ENCODE measurements at places on chromosomes 7 and 10.

GRCh38 chr7:171912-172515, 20.4 kb upstream of the FAM20C start:
- DNase-seq, result no peak

- DNase-seq, result no peak
These were observed 305.6 kb downstream of the LRMDA start for GRCh38 chr10:75736889-75737579.

DNA sequence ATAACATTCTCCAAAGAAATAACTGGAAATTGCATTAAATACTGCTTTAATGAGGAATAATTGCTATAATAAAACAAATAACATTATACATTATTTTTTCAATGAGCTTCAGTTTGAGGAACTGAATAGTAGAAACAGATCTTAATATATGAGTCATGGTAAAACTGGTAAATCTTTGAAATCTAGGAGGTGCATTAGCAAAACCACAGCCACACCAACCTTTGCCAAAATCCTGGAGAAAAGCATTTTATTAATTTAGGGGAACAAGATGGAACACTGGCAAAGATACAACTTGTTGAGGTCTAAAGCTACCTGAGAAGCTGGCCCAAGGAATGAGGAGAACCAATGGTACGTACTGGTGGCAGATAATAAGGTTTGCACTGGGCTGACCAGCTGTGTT, 5.4 kb upstream of the ASL start:
- DNase-seq, result no peak

DNA sequence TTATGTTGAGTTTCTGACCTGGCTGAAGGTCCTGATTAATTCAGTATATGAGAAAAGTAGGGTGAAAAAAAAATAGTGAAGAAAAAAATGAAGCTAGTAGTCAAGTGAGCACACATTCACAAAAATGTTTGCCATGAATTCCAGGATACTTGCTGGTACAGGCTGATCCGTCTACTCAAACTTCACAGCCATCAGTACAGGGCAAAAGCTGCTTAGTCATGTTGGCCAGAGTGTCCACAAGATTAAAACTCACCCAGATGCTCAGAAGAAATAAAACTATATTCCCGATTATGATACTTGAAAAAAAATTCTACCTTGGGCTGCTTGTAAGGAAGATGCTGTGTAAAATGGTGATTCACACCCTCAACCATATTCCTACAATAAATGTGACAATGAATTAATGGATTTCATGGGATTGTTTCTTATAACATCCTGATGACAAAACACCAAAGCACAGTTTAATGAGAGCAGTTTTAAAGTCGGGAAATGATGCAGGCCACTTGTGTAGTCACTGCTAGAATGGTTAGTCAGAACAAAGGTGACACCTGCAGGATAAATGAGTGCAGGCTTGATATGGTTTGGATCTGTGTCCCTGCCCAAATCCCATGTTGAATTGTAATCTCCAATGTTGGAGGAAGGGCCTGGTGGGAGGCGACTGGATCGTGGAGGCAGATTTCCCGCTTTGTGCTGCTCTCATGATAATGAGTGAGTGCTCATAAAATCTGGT, 49.2 kb upstream of the ANKRD1 start:
- DNase-seq, result no peak

GRCh38 chr7:110871856-110872255, 219.1 kb upstream of the LRRN3 start:
- DNase-seq, result no peak

GRCh38 chr7:47685712-47686376, 103.9 kb upstream of the TNS3 start:
- no peak for DNase-seq

DNA sequence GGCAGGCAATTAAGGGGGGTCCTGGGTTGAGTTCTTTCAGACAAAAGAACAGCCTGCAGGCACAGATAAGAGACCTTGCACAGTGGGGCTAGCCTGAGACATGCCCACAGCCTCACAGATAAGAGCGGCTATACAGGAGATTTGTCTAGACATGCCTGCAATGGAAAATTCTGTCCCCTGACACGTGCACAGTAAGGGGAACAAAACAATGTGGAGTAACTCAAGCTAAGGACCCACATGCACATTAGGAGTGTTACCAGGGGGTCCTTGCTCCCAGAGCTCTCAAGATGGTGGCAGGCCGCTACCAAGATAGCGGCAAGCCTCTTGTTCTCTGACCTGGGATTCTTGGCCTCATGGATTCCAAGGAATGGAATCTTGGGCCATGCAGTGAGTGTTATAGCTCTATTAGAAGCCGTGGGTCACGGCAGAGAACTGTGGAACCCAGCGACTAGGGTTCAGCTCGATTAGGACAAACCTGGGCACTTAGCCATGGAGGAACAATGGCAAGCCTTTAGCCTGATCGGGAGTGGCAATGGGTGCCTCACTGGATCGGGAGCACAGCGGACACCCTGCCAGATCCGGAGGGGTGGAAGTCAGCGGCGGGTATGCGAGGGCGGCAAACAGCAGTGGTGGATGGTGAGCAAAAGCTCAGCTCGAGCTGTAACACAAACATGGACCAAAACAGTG, 196.9 kb downstream of the CCSER2 start:
- DNase-seq, result no peak

- no peak for DNase-seq
These were observed 50.2 kb downstream of the KCNMA1 start for GRCh38 chr10:77587416-77587790.

GRCh38 chr10:121414366-121415062, 183.7 kb downstream of the FGFR2 start:
- no peak for DNase-seq

GRCh38 chr7:134948736-134949135, 37.6 kb upstream of the AGBL3 start:
- DNase-seq, result no peak

- peak; percentile 64 for DNase-seq
These were observed at the start of gene HOXA13 for GRCh38 chr7:27199849-27200760. Gene HOXA13, minus strand, starts transcription at chr7:27200091. Its CDS starts 14 bp downstream, at chr7:27200077.

DNA sequence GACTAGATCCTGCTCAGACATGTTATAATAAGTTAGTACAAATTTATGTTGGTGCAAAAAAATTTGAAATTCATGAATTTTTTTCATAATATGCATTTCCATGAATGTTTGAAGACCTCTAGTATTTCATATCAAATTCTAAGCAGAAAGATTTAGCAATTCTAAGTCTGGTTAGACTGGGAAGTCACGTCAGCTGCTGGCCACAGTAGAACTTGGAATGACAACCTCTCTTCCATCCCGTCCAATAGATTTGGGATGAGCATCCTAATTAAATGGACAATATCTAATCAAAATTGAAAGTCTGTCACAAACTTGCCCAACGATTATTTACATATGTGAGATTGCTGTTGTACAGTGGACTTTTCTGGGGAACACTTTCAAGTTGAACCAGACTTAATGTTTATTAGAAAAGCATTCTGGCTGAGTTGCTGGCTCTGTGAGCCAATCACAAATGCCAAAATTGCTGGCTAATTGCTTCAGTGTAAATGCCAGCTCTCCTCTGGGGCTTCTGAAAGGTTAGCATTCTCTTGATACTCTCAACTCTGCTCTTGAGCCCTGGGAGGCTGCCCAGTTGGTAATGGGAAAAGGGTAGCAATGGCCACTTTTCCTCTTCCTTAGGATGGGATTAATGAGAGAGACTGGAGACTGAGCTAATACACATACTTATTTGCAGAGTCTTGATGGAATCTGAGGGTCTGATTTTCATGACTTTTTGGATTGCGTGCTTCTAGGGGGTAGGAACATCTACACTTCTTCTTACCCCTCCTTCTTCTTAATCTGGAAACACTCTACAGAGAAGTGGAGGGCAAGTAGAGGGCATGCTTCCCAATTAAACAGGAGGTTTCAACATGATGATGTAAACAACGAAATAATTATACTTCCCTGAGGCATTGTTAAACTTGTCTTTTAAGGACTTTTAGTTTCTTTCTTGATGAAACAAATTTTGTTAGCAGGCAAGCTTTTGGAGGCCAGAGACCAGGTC, 253.5 kb downstream of the BAMBI start:
- no peak for DNase-seq

DNA sequence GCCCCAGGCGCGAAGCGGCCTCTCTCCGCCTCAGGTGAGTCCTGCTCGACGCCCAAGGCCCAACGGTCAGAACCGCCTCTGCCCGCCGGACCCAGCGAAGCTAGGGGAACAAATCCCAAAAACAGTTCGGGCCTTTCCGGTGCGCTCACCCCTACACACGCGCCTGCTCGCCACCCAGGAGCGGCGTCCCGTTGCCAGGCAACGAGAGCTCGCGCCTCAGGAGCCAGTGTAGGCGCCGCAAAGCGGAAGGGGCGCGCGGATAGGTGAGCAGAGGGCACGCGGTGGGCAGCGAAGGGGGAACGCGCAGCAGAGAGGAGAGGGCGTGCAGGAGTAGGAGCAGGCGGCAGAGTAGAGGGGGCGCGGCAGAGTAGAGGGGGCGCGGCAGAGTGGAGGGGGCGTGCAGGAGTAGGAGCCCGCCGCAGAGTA, at the start of the genes DYDC1 and DYDC2:
Gene DYDC1 (minus strand): TSS at position 193 of the 426 bp plus-strand sequence. CDS start 4,154 bp downstream, outside the sequence.
Gene DYDC2 (plus strand): TSS at position 219 of the 426 bp plus-strand sequence. CDS start 5,663 bp downstream, outside the sequence.
- DNase-seq, result no peak

DNA sequence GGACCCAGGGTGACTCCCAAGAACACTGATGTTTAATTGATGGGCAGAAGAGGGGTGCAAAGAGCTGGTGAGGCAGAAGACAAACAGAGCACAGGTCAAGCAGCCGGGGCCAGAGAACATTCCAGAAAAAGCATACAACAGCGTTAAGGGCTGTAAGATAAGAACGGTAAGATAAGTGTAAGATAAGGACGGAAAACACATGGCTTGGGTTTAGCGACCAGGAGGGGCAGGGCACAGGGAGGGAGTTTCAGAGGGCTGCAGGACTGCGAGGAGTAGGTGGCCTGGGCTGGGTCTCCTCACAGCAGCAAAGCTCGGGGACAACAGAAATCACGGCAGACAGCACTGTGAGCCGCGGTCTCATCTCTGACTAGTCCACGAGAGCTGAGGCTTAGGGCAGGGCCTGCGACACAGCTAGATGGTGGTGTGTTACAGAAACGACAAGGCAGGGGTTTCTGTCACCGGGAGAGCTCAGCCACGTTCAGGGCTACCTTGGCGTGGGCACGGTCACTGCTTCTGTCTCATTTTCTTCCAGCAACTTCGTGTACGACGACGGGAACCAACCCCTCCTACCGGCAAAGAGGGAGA, 24.6 kb downstream of the BRI3 start:
- DNase-seq, result no peak

GRCh38 chr7:43767311-43767710, 8.8 kb downstream of the BLVRA start:
- no peak for DNase-seq

- DNase-seq, result no peak
These were observed 19.2 kb downstream of the BTBD16 start for GRCh38 chr10:122290334-122290733.

DNA sequence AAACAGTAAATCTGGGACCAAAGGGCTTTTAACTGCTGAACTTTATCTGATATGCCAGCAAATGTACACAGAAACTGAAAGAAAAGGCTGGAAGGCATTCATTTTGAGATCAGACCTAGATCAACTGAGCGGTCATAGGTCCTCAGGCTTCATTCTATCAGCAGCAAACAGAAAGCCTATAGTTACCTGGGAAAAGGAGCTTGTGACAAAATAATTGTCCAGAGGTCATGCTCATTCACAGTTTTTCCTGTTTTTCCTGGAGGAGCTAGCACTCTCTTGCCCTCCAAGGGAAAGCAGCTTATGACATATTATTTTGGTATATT, 320.2 kb downstream of the AHR start:
- no peak for DNase-seq

GRCh38 chr10:82888809-82889455, 1013.9 kb downstream of the NRG3 start:
- DNase-seq, result no peak

DNA sequence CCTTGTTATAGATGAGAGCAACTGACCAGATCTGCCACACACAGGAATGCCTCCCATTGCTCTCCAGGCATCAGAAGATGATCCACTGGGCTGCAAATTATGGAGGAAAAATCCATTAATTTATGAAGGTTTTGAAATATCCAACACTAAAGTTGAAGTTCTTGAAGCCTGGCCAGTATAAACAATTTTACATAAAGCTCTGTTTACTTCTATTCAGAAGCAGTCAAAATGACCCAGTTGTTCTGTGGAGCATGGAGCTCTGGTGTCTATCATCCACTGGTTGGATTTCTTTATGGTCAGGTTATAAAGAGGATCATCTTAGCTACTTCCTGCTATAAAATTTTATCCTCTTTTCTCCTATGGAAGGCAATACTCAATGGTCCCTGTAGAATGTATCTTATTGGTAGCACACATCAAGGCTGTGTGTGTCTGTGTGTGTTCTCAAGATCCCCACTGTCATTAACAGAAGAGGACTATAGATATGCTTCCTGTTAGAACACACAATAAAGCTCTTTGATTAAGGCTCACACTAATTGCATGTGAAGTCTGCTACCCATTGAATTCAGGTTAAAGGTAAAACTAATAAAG, 747.4 kb downstream of the SUGCT start:
- DNase-seq, result no peak

DNA sequence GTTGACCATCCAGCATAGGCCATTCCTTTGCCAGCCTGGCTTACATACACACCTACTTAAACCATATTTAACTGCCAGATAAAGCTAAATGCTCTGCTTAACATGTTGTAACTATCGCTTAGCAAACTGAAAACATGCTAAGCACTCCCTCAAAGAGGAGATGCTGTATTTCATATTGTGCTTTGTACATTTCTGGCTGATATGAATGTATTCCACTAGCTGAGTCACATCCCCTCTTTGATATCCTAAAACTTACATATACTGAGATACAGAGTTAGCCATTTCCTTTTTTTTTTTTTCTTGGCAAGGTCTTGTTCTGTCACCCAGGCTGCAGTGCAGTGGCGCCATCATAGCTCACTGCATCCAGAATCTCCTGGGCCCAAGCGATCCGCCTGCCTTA, 99.4 kb downstream of the TPST1 start:
- DNase-seq, result no peak

DNA sequence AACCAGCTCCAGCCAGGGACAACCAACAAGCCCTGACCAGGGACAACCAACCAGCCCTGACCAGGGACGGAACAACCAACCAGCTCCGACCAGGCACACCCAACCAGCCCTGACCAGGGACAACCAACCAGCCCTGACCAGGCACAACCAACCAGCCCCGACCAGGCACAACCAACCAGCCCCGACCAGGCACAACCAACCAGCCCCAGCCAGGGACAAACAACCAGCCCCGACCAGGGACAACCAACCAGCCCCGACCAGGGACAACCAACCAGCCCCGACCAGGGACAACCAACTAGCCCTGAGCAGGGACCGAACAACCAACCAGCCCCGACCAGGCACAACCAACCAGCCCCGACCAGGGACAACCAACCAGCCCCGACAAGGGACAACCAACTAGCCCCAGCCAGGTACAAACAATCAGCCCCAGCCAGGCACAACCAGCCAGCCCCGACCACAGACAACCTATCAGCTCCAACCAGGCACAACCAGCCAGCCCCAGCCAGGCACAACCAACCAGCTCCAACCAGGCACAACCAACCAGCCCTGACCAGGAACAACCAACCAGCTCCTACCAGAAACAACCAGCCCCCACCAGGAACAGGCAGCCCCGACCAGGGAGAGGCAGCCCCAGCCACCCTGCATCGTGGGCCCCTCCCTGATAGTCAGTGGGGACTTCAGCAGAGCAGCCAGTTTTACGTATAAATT, 56.4 kb downstream of the PROSER2 start:
- no peak for DNase-seq

- no peak for DNase-seq
These were observed 582.4 kb upstream of the FOXK1 start for GRCh38 chr7:4099651-4100050.
